ENCODE measurements at places on chromosomes 1 and 21. TPM values are rescaled to one million over a fixed set of nuclear protein-coding genes. Genes with fewer than 3 reads are reported as not detected.

NECTIN4 gene
- 8.1 TPM for polyA plus RNA-seq

FBLIM1 gene
- 15.8 TPM for polyA plus RNA-seq

DNA sequence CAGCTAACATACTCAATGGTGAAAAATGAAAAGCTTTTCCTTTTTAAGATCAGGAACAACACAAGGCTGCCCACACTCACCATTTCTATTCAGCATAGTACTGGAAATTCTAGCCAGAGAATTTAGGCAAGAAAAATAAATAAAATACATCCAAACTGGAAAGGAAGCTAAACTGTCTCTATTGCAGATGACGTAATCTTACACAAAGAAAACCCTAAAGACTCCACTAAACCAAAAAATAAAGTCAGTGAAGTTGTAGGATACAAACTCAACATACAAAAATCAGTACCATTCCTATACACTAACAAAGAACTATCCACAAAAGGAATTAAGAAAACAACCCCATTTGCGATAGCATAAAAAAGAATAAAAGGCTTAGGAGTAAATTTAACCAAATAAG is 181.2 kb downstream of the BRINP3 start:
- no peak for DNase-seq

DNA sequence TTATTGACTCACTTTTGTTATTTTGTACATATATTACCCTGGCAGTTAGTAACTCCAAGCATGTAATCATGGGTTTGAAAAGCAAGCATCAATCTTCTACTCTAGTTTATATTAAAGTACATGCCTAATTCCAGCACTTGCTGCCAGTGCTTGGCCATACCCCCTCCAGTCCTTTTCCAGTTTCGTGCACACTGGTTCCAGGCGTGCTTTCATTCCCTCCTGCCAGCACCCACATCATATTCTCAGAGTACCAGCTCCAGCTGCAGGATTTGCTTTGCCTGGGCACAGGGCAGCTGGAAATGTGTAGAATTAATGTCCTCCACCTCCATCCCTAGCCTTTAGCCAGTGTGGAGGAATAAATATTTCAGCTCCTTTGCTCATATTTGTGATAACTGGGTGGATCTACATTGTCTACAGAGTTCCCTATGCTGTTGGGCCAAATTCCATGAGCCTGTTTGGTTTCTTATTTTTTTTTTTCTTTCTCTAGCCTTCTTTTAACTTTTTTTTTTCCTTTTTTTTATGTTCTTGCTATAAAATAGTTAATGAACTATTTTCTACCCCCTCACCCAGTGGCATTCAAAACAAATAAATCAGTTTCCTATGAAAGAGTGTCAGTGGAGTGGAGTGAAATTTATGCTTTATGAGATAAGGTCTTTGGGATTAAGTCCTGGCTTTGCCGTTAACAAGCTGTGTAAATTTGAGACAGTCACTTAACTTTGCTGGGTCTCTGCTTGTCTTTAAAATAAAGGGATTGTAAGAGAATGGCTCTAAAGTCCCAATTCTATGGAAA is 2.6 kb upstream of the GNG12 start:
- DNase-seq: no peak

TRPM2 gene
- polyA plus RNA-seq: 7.4 TPM

DNA sequence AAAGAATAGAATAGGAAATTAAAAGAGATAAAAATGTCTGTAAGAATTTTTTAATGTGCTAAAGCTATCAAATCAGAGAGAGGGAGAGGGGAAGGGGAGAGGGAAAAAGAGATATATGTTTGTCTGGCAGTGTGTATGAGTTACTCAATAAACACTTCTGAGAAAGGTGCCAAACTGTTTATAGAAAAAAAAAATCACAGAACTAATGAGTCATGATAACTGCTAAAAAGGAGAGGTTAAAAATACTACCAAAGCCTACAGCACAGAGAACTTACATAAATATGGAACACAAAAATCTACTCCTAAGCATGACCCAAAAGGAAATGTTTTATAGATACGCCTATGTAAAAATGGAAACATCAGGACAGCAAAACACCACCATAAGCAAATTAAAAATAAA is 45.4 kb downstream of the SELENOF start:
- no peak for DNase-seq

GRCh38 chr21:15051644-15052458 is 12.9 kb downstream of the NRIP1 start:
- DNase-seq: no peak

GRCh38 chr1:168320800-168321450 is 40.2 kb downstream of the TBX19 start:
- peak; percentile 94 for DNase-seq

ALG14 gene
- 1.6 TPM for polyA plus RNA-seq

GRCh38 chr1:40855513-40855912 is 6.7 kb downstream of the CITED4 start:
- no peak for DNase-seq

THBS3 gene
- polyA plus RNA-seq: 11.4 TPM

- DNase-seq: peak; percentile 84
Measured at GRCh38 chr1:218347336-218347722, 2.2 kb downstream of the TGFB2 start.

- DNase-seq: no peak
Measured at GRCh38 chr1:114000406-114000805, 21.1 kb downstream of the OLFML3 start.

DNA sequence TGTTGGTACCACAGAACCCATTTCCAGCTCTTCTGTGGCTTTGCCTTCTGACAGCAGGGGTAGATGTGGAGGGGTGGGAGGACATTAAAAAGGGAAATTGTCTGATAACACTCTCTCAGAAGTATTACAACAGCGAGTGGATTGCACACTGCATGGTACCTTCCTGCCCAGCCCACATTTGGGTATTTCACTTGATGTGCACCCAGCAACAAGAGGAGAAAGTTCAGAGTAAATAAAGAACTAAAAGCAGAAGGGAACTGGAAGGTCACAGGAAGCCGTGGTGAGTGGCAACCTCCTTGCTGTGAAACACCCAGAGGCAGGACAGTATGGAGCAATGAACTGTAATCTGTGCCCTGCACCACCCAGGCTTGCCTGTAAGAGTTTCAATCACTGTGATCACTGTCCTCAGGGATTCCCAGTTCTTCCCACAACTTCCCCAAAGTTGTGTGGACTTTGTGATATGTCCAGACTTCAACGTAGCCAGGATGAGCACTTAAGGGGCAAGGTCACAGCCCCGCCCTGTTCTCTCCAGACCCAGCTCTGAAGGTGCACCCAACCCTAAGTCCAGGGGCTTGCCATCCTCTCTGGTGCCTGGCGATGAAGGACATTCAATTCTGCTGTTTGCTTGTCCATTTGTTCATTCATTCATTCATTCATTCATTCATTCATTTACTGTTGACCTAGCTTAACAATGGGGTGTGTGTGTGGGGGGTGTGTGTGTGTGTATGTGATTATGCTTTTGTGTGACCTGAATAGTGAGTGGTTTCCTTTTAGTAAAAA is 18.7 kb upstream of the F5 start:
- DNase-seq: no peak

S100A3 gene
- 6.5 TPM for polyA plus RNA-seq

LMX1A gene
- polyA plus RNA-seq: not detected

DNA sequence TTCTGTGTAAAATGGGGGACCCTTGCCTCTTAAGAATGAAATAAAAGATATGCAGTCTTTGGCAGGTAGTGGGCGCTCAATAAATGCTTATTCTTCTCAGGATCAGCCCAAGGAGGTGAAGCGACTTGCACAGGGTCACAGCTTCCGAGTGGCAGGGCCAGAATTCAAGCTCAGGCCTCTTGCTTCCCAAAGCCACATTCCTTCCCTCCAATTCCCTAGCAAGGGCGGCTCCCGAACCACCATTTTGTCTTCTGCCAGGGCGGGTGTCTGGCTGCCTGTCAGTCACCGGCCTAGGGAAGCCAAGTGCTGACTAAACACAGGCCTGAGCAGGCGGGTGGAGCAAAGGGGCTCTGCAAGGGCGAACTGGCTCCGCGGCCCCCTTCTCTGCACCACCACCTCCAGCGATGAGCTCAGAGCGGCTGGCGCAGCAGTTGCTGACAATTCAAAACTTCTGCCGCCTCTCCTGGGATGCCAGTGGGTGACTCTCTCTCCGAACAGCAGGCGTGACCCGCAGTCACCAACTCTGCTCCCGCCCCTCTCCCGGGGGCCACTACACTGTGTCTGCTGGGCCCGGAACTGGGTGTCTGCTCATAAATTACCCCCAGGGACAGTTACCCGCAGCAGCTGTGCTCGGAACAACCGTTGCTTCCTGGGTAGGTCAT is 10.8 kb downstream of the GPR3 start:
- peak; percentile 76 for DNase-seq

GRCh38 chr1:8370046-8370881 is 52.4 kb downstream of the SLC45A1 start:
- no peak for DNase-seq

DNA sequence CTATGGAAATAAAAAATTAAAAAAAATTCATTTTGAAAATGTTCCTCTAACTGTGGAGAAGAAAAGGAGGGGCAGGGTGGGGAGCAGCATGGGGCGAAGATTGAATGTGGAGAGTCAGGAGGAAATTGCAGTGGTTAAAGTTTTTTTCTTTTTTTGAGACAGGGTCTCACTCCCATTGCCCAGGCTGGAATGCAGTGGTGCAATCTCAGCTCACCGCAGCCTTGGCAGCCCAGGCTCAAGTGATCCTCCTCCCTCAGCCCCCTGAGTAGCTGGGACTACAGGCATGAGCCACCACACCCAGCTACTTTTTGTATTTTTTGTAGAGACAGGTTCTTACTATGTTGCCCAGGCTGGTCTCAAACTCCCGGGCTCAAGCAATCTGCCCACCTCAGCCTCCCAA is 67.6 kb downstream of the ADSS2 start:
- no peak for DNase-seq

- DNase-seq: no peak
Measured at GRCh38 chr1:205451759-205452164, 4.1 kb downstream of the BLACAT1 start.

- DNase-seq: no peak
Measured at GRCh38 chr1:183783342-183783741, 21.6 kb upstream of the RGL1 start.

- no peak for DNase-seq
Measured at GRCh38 chr1:160956966-160957365, 2.4 kb upstream of the ITLN2 start.

MROH7 gene
- polyA plus RNA-seq: 1.2 TPM

- DNase-seq: no peak
Measured at GRCh38 chr1:215895276-215895675, 328.2 kb downstream of the KCTD3 start.

ZBTB8A gene
- 2.7 TPM for polyA plus RNA-seq

- no peak for DNase-seq
Measured at GRCh38 chr1:64309431-64309831, 106.0 kb downstream of the UBE2U start.

DNA sequence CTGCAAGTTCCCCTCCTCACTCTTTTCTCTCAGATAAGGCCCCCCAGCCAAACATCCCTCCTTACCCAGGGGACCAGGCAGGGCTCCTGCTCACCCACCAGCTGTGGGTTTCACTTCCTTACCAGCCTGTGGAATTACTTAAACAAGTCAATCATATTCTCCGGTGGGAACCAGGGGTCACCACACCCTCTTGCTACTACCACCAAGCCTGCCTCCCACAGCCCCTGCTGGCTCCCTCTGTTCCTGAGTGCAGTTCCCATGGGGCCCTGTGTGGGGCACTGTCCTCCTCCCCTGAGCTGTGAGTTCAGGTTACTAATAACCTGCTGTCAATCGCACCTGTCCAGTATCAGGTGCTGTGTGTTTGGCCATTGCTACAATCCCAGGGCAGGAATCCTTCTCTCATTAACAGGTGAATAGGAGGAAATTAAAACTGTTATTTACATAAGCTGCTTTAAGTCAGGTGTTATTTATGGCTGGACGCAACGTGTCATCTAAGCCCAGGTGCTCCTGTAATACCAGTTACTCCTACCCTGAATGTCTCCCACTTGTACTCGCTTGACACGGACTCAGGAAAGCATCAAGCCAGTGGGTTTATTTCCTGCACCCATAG is 53.1 kb upstream of the LBR start:
- no peak for DNase-seq

DNA sequence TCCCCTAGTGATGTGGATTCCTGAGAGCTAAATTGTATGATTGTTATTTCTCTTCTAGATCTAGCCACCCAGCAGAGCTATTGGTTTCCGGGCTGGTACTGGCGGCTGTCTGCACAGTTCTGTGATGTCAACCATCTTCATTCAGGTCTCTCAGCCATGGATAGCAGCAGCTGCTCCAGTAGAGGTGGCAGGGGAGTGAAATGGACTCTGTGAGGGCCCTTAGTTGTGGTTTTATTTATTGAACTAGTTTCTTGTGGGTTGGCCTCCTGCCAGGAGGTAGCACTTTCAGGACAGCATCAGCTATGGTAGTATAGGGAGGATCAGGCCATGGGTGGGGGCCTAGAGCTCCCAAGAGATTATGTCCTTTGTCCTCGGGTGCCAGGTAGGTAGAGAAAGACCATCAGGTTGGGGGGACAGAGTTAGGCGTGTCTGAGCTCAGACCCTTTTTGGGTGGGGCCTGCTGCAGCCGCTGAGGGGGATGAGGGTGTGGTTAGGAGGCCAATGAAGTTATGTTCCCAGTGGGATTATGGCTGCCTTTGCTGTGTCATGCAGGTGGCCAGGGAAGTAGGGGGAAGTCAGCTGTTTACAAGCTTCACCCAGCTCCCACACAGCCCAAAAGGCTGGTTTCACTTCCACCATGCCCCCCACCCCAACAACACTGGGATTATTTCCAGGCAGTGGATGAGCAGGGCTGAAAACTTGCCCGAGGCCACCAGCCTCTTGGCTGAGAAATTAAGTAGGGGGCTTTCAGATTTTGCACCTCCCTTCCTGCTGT is 55.1 kb upstream of the RGS4 start:
- DNase-seq: no peak

FLG2 gene
- not detected for polyA plus RNA-seq

GRCh38 chr1:181179987-181180365 is 91.5 kb downstream of the IER5 start:
- peak; percentile 83 for DNase-seq

DNA sequence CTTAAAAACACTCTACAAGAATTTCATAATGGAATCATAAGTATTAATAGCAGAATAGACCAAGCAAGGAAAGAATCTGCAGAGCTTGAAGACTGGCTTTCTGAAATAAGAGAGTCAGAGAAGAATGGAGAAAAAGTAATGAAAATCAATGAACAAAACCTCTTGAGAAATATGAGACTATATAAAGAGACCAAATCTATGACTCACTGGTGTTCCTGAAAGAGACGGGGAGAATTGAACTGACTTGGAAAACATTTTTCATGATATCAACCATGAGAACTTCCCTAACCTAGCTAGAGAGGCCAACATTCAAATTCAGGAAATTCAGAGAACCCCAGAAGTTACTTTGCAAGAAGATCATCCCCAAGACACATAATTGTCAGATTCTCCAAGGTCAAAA is 85.6 kb downstream of the GDAP2 start:
- no peak for DNase-seq

- no peak for DNase-seq
Measured at GRCh38 chr1:91018006-91018405, 3.8 kb downstream of the ZNF644 start.

ADCY10 gene
- polyA plus RNA-seq: 0.10 TPM

GRCh38 chr1:77511440-77511840 is 171.0 kb downstream of the ZZZ3 start:
- no peak for DNase-seq

SLC44A3 gene
- 9.3 TPM for polyA plus RNA-seq

All from lung (tissue), 17 donors.